ENCODE measurements at places on chromosomes 6 and 20.
A peak's percentile ranks its signal among the peaks of the same experiment; 100 is the strongest.

- H3K36me3 ChIP-seq: no peaks in the 10 kb centered on the region
- H3K4me3 ChIP-seq: no peak overlapping the region
- no peaks in the 10 kb centered on the region for H3K4me1 ChIP-seq
- H3K27me3 ChIP-seq: no peaks in the 10 kb centered on the region
- no peak overlapping the region for H3K27ac ChIP-seq
Observed at GRCh38 chr6:45658400-45658799, 280.7 kb upstream of the SUPT3H start.

- no peaks in the 10 kb centered on the region for H3K27me3 ChIP-seq
- H3K27ac ChIP-seq: no peak overlapping the region
- no peak overlapping the region for H3K4me3 ChIP-seq
- no peaks in the 10 kb centered on the region for H3K36me3 ChIP-seq
- no peak for DNase-seq
- no peaks in the 10 kb centered on the region for H3K4me1 ChIP-seq
Observed at GRCh38 chr6:113289166-113289565, 568.0 kb upstream of the MARCKS start.

- no peaks in the 10 kb centered on the region for H3K36me3 ChIP-seq
- H3K4me3 ChIP-seq: no peak overlapping the region
- H3K27me3 ChIP-seq: no peaks in the 10 kb centered on the region
- H3K4me1 ChIP-seq: peaks cover 10% of the 10 kb centered on the region
Observed at GRCh38 chr20:50027611-50028105, 44.9 kb downstream of the SNAI1 start.

DNA sequence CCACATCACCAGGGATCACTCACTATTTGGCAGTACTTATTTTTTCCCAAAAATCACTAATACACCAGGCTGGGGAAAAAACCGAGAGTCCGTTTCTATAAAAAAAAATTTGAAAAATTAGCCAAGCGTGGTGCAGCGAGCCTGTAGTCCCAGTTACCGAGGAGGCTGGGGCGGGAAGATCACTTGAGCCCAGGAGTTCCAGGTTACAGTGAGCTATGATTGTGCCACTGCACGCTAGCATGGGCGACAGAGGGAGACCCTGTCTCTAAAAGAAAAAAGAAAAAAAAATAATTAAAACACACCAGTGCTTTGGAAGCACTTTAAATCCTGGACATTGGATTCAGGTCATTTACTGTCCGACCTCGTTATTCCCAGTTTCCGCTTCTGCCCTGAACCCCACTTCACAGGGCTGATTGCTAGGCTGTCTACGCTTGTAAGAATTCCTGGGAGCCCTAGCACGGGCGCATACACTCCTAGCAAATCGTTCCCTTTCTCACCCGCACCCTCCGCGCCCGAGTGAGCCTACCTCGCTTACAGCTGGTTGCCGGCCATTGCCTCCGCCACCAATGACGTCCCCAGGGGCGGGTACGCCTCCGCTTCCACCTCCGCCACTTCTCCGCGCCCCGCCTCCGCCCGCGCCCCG lies at the start of gene TPMT:
TPMT (minus strand) TSS at position 571 of the 643 bp plus-strand sequence. CDS start 5,950 bp downstream, outside the sequence.
- peak within 1 kb of the TSS; percentile 88 for H3K4me3 ChIP-seq
- peak within 1 kb of the TSS; percentile 94 for H3K27ac ChIP-seq
- DNase-seq: no peak
- H3K4me1 ChIP-seq: no peaks in the 10 kb centered on the region

- H3K4me3 ChIP-seq: no peak overlapping the region
- DNase-seq: no peak
- H3K27me3 ChIP-seq: no peaks in the 10 kb centered on the region
Observed at GRCh38 chr20:61608275-61609085, 356.4 kb downstream of the CDH4 start.

DNA sequence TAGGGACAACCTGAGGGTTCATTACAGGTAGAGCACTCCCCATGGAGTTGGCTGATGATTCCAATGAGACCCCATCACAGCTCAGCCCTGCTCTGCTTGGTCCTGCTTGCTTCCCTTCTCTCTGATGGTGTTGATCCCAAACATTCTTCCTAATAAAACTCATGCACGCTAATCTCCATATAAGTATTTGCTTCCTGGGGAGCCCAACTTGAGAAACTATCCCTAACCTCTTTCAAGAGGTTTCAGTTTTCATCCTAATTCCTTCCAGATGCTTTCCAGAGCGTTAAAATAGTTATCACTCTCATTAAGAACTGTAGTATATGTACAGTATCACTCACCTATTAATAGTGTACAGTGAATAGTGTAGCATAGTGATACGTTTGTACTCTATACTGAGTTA lies 68.1 kb downstream of the EPHA7 start:
- DNase-seq: no peak
- no peaks in the 10 kb centered on the region for H3K27me3 ChIP-seq
- H3K36me3 ChIP-seq: no peaks in the 10 kb centered on the region
- H3K4me1 ChIP-seq: no peaks in the 10 kb centered on the region
- no peak overlapping the region for H3K27ac ChIP-seq

DNA sequence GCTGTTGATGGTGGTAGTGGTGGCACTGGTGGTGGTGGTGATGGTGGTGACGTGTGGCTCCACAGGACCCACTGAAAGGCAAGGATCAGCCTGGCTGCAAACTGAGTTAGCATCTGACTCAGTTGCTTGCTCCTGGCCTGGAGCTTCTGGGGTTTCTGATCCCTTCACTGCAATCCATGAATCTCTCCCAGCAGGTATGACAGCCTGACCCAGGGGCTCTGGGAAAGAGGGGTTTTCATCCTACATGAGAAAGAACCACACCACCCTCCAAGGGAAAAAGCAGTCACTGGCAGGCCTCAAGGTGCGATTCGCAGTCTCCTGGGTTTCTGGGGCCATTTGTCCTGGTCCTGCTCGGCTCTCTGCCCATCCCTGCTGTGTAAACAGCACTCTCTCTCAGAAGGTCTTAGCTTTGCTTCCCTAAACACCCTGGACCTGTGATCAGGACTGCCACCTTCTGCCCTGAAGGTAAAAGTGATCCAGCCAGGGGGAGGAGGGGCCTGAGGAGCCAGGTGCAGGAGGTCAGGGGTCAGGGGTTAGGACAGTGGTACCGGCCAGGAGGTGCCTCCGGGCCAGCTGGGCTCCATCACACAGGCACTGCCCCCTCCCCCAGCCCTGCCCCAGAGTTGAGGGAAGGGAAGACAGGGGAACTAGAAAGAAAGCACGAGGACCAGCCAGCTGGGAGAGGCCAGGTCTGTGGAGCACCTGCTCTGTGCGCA lies 152.0 kb downstream of the BMP7 start:
- H3K27ac ChIP-seq: no peak overlapping the region
- no peak overlapping the region for H3K4me3 ChIP-seq
- H3K36me3 ChIP-seq: no peaks in the 10 kb centered on the region
- H3K27me3 ChIP-seq: no peaks in the 10 kb centered on the region

DNA sequence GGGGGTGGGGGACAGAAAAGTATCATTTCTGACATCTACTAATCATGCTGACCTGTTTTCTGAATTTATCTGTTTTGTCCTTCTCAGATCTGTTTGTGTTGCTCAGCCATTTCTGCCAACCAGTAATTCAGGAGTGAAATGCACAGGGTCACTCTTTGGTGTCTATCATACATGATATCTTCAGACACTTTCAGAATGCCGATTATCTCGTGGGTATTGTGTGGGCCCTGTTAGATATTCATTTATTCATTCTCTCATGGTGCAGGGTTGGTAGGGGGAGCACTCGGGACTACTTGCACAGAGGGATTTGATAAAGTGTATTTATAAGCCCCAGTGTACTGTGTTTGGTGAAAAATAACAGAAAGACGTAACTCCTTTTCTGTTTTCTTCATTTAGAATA lies 101.2 kb upstream of the CITED2 start:
- H3K27me3 ChIP-seq: no peaks in the 10 kb centered on the region
- H3K36me3 ChIP-seq: no peaks in the 10 kb centered on the region
- no peak overlapping the region for H3K27ac ChIP-seq
- DNase-seq: no peak
- H3K4me3 ChIP-seq: no peak overlapping the region

GRCh38 chr6:64081453-64081852 lies 445.9 kb downstream of the PHF3 start:
- H3K4me1 ChIP-seq: no peaks in the 10 kb centered on the region
- H3K4me3 ChIP-seq: no peak overlapping the region
- no peaks in the 10 kb centered on the region for H3K27me3 ChIP-seq
- H3K36me3 ChIP-seq: no peaks in the 10 kb centered on the region
- H3K27ac ChIP-seq: no peak overlapping the region
- no peak for DNase-seq

- H3K36me3 ChIP-seq: no peaks in the 10 kb centered on the region
- no peak overlapping the region for H3K27ac ChIP-seq
- no peaks in the 10 kb centered on the region for H3K4me1 ChIP-seq
- DNase-seq: no peak
- H3K4me3 ChIP-seq: no peak overlapping the region
- H3K27me3 ChIP-seq: no peaks in the 10 kb centered on the region
Observed at GRCh38 chr6:28506807-28507475, 8.7 kb downstream of the GPX6 start.

GRCh38 chr6:22062807-22063408 lies 233.9 kb downstream of the PRL start:
- no peak overlapping the region for H3K4me3 ChIP-seq
- no peaks in the 10 kb centered on the region for H3K36me3 ChIP-seq
- no peak for DNase-seq
- H3K4me1 ChIP-seq: no peaks in the 10 kb centered on the region
- no peak overlapping the region for H3K27ac ChIP-seq
- no peaks in the 10 kb centered on the region for H3K27me3 ChIP-seq

DNA sequence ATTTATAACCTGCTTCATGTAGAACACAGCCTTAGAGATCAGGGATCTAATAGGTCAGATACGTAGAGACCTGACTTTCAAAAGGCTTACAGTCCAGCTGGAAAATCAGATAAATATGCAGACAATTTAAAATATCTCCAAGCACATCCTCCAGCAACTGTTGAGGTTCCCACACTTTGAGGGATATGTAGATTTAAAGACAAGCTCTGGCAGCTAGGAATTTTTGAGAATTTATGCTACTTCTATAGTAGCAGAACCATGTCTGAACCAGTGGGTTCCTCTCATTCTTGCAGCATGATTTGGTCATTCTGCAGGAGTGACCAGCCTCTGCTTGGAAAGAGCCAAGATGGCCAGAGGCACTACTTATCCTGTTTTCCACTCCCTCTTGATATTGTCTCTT lies 60.5 kb downstream of the CYB5R4 start:
- no peak overlapping the region for H3K27ac ChIP-seq
- H3K4me3 ChIP-seq: no peak overlapping the region
- H3K27me3 ChIP-seq: no peaks in the 10 kb centered on the region

DNA sequence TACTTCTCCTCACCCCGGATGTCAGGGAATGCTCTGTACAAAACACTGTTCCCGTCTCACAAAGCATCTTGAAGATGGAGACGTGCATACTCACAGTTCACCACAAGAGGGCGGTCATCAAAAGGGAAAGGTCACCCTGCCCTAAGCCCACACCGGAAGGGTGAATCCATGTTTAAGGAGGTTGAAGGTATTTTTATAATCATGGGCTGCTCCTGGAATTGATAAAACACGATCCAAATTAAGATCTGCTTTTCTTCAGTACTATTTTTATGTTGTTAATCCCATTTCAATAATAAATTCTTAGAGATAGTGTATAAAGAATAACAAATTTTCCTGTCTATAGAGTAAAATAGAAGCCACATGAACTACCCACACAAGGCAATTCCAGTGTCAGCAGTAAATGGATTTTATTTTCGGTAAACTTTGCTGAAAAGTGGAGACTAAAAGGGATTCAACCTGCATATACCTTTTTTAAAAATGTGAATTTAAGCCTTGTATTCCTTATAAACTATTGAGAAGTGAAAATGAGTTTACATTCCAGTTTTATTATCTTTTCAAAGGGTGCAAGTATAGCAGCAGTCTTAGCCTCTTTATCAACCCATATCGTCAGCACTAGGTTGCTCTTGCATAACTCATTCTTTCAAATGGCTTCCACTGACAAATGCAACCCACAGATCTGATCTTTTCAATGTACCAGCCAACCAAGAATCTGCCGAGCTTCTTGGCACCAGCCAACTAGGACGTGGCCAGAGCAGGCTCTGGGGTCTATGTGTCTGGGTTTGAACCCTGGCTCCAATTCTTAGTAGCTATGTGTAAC lies 79.7 kb upstream of the MBOAT1 start:
- H3K27me3 ChIP-seq: no peaks in the 10 kb centered on the region
- peak; percentile 72 for DNase-seq
- H3K4me1 ChIP-seq: no peaks in the 10 kb centered on the region
- no peaks in the 10 kb centered on the region for H3K36me3 ChIP-seq
- H3K4me3 ChIP-seq: no peak overlapping the region
- H3K27ac ChIP-seq: no peak overlapping the region

- no peak for DNase-seq
- no peak overlapping the region for H3K27ac ChIP-seq
- H3K4me1 ChIP-seq: no peaks in the 10 kb centered on the region
- H3K27me3 ChIP-seq: no peaks in the 10 kb centered on the region
- no peak overlapping the region for H3K4me3 ChIP-seq
- H3K36me3 ChIP-seq: no peaks in the 10 kb centered on the region
Observed at GRCh38 chr6:79250107-79250514, 15.6 kb upstream of the HMGN3 start.

DNA sequence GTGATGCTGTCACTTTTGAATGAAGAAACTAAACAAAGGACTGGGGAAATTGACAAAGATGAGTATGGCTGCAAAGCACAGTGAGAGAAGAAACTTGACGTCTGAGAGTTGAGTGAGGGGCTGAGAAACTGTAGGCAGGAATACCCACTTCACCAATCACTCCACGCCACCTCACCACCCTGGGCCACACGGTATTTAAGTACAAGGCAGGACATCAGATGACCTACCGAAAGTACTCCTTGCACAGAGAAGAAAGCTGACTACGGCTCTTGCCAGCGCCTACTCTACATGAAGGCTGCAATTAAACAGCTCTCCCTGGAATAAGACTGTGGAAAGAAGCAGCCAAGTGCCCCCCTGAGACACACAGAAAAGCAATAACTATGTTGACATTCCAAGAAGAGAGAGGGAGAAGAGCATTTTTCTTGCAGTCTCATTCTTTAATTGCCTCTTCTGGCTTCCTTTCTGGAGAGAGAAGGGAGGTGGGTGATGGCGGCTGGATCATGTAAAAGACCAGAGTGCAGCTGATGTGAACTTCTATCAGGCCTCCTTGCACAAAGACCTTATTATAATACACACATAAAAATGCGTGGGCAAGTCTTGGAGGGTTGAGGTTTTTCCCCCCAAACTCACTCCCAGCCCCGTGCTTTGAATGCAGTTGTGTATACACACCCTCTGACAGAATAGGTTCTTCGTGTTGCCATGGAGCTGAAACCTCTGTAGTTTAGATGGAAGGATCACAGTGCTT lies 44.6 kb downstream of the HIVEP2 start:
- no peak for DNase-seq
- no peak overlapping the region for H3K4me3 ChIP-seq
